ENCODE measurements at places on chromosomes 3 and 15.

- no peak for DNase-seq
Observed at GRCh38 chr15:42010434-42010833, 10.4 kb downstream of the PLA2G4E start.

DNA sequence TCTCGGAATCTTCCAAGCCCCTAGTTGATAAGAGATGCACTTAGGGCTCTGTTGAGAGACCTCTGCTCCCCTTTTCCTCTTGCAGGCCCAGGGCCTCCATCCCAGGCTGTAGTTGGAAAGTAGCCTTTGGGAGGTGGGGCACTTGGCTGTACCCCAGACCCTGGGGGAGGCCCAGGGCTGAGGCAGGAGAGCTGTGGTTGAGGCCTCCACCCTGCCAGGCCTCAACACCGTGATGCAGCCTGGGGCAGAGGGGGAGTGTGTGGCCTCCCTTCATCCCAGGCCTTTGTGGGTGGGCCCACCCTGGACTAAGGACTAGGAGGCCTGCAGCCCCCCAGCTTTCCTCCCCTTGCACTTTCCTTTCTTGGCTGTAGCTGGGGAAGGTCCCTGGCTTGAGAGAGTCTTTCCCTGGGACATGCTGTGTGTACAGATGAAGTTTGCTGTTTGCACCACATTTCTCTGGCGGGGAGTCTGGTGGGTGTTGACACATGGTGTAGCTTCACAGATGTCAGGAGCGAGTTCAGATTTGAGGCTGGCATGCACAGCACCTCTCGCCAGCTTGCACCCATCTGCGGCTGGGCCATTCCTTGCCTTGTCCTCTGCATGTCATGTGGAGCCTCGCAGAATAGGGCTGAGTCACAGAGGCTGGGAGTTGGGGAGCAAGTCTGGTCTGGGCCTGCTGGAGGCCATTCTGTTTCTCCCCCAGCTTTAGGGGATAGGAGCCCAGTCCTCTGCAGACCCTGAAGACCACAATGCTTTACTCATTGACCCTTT lies 13.7 kb downstream of the PLEKHO2 start:
- no peak for DNase-seq

DNA sequence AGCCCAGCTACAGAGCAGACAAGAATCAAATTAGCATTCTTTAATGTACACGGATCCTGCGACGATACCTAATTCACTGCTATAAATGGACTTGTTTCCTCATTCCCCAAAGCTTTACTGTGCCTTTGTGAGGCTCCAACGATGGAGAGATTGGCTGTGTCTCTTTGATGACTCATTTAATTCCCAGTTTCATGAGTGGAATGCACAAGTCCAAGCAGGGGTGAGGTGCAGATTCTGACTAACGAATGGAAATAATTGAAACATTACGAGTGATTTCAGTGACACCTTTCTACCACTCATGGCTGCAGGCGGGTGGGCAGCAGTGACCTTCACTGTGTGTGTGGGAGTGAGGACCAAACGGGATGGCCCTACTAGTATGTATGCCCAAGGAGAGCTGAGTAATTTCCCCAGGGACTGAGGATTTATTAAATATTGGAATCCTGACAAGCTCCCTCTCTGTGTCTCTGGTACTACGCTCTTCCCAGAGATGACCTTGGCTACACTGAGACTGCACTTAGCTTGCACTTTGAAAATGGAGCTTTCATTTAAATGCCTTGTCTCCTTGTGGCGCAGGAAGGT lies 156.7 kb downstream of the CACNA2D3 start:
- DNase-seq: no peak

DNA sequence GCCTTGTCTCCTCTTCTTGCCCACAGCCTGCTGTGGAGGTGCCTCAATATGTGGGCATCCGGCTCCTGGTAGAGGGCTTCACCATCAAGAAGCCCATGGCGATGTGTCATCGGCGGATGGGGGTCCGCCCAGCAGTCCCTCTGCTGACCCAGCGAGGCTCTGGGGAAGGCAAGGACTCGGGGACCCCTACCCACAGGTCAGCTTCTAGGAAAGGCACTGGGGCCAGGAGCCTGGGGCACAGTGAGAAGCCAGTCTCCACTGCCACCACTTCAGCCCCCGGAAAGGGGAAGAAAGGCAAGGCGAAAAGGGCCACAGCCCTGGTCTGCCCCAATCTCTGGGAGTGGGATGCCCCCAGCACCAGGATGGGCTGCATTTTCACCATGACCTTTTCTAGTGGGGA lies 10.7 kb downstream of the RPUSD3 start:
- DNase-seq: no peak

- peak; percentile 53 for DNase-seq
Observed at GRCh38 chr15:43285609-43286037, 18.9 kb upstream of the TGM5 start.

DNA sequence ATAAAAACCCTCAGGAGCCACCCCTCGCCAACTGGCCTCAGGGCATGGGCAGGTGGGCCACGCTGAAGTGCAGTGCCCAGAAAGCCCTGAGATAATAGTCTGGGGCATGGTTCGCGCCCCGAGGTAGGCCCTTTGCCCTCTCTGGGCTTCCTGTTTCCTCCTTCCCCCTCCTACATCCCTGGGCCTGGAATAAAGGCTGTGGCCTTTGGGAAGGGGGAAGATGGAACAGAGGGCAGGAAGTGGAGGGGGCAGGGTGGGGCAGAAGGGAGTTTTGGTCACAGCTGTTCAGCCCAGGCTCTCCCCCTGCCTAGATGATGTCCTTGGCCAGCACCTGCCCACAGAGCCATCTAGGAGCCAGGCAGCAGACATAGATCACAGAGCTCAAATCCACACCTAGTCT lies 11.3 kb downstream of the CSRNP1 start:
- DNase-seq: no peak

DNA sequence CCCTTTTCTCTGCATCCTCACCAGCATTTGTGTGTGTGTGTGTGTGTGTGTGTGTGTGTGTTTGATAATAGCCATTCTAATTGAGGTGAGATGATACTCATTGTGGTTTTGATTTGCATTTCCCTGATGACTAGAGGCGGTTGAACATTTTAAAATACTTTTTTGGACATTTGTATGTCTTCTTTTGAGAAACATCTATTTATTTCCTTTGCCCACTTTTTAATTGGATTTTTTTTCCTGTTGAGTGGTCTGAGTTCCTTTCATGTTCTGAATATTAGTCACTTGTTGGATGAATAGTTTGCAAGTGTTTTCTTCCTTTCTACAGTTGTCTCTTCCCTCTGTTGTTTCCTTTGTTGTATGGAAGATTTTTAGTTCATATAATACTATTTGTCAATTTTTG lies 54.3 kb upstream of the THSD4 start:
- DNase-seq: no peak

- DNase-seq: no peak
Observed at GRCh38 chr3:27289769-27290413, 79.3 kb downstream of the NEK10 start.

DNA sequence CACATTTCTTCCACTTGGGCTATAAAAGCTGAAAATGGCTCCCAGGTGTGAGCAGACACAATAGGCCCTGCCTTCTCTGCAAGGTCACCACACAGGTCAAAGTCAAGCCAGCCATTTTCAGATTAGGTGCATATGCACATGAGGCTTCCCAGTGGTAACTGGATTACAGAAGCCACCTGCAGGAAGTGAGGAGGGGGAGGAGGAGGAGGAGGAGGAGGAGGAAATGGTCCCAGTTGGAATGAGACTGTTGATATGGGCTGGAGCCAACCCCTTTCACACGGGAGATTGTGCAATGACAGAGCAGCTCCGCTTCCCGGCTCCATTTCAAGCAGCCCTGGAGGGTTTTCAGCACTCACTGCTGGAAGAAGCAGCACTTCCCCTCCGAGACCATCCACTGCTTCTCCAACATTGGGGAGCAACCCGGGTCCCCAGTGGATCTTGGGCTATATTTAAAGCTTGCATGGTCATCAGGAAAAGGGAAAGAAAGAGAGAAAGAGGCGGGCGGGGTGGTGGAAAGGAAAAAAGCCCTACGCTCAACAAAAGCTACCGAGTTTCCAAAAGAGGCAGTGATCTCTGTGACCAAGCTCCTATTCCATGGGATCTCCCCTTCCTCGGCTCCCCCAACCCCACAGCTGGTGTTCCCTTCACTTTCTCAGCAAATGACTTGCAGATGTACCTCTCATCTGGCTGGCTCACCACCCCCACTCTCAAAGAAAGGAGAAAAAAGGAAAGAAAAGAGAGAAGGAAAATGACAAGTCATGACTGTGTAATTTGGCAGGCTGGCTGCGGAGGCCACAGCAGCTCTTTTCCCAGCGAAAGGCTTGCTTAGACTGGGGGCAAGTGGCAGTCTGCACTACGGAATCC lies 58.3 kb downstream of the LRIG1 start:
- peak; percentile 11 for DNase-seq

DNA sequence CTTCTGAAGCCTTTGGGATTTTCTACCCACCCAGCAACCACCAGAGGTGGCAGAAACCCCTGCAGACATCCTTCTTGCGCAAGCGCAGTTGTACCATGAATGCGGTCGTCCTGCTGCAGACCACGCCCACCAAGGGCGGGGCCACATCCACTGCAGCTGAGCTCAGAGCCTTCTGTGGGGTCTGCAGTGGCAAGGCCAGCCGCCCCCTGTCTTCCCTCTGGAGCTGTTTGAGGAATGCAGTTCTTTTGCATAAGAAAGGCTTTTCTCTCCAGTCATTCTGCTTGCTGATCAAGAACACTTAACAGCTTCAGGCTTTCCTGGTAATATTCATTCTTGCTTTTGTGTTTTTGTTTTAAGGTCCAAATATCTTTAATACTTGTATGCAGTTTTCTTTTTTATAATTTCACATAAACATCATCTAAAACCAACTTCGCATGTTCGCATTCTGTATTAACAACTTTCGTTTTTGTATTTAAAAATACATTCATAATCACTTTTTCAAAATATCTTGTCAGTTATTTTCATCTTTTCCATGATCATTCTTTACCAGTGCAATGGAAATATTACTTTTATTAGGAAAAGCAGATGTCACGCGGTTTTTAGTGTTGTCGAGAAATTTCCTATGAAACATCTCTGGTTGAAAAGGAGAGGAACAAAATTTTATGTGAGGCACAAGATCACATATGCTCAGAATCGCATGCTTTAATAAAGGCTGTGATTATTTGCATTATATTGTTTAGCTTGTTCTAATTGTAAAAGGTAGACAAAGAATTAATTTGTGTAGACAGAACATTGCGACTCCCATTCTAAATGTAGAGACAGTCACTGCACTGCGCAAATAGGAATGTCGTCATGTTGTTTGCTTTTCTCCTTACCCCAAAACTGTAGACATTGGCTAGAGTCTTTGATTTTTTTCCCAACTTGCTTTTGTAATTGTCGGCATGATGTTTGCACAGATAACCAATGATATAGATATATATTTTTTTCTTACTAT lies 98.1 kb upstream of the SNRPN start:
- no peak for DNase-seq

GRCh38 chr15:100093211-100094126 lies 248.3 kb downstream of the ADAMTS17 start:
- DNase-seq: no peak

GRCh38 chr3:183879243-183879642 lies 5.4 kb downstream of the PARL start:
- DNase-seq: no peak

GRCh38 chr3:50607271-50608091 lies 4.1 kb downstream of the CISH start:
- DNase-seq: no peak

- peak; percentile 53 for DNase-seq
Observed at GRCh38 chr15:81573098-81573746, 199.2 kb upstream of the TMC3 start.

GRCh38 chr15:28786521-28786920 lies 61.9 kb downstream of the GOLGA6L7 start:
- DNase-seq: no peak

- DNase-seq: no peak
Observed at GRCh38 chr3:154431043-154431442, 1.1 kb upstream of the GPR149 start.

DNA sequence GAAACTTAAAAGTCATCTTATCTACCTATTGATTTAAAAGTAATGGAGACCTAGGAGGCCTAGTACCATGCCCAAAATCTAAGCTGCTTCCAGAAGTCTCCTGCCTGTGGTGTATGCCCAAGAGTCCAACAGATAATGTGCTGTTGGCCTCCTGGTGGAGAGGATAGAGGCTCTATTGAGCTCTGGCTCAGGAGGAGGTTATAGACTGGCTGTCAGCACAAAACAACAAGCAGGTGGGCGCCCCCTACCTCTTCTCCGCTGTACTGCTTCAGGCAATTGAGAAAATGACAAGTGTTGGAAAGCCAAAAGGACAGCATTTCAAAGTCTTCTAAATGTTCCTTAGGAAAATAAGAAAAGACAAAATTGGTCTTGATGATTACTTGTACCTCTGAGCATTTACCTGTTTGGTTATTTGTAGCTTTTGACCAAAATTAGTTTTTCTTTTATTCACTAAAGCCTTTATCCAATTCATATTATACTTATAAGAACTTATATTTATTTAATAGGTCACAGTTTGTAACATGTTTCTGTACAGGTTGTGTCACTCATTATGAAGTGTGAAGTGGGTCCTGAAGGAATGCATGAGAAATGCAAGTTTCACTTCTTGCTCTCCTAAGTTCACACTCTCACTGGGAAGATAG lies 17.2 kb upstream of the GNB5 start:
- peak; percentile 19 for DNase-seq

GRCh38 chr3:122271246-122271898 lies 53.7 kb upstream of the CSTA start:
- no peak for DNase-seq

- no peak for DNase-seq
Observed at GRCh38 chr15:68704496-68705021, 116.1 kb downstream of the ANP32A start.

GRCh38 chr3:30549600-30549999 lies 56.8 kb upstream of the TGFBR2 start:
- DNase-seq: peak; percentile 27

DNA sequence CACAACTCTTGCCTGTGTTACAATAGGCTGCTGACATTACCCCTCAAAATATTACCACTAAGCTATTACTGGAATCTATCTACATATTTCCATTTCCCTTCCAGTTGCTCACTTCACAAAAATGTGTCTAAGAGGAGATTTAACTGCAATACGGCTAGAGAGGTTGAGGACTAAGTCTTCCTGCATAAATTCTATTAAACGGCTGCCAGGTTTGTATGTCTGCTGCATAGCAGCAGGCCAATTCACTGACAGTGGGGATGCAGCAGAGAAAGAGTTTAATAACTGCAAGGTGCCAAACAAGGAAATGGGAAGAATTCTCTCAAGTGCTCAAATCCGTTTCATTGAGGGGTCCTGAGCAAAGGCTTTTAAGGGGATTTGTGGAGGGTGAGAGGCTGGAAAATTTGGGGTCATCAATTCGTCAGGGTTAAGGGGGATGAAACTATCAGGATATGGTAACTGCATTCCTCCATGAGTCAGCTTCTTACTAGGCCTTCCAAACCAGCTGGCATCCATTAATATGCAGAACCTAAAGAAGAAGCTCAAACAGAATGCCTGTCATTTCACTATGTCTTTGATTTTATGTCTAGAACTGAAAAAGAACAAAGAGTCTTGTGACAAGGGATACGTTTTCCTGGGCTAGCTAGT lies 675.6 kb downstream of the TBL1XR1 start:
- DNase-seq: no peak

DNA sequence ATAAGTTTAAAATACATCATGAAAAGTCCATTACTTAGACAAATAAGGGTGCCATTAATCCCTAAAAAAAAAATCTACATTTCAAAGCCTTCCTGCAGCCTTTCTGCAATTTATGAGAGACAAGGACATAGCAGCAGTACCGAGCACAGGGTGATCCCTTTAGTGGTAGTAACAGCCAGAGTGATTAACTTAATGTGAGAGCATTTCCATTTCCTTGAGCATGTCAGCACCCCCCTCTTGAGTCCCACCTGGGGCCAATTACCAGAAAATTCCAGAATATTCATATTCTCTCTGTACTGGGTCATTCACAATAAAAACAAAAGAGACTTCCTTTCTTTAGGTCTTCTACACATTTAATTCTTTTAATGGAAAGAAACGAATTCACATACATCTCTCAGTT lies 546.9 kb upstream of the CCDC54 start:
- DNase-seq: no peak

GRCh38 chr3:73137736-73138403 lies 76.4 kb downstream of the EBLN2 start:
- DNase-seq: no peak
